ENCODE measurements at places on chromosomes 5 and 9.
A peak's percentile ranks its signal among the peaks of the same experiment; 100 is the strongest.

GRCh38 chr9:114072184-114073140 lies 5.6 kb downstream of the AMBP start:
- DNase-seq = peak; percentile 37

DNA sequence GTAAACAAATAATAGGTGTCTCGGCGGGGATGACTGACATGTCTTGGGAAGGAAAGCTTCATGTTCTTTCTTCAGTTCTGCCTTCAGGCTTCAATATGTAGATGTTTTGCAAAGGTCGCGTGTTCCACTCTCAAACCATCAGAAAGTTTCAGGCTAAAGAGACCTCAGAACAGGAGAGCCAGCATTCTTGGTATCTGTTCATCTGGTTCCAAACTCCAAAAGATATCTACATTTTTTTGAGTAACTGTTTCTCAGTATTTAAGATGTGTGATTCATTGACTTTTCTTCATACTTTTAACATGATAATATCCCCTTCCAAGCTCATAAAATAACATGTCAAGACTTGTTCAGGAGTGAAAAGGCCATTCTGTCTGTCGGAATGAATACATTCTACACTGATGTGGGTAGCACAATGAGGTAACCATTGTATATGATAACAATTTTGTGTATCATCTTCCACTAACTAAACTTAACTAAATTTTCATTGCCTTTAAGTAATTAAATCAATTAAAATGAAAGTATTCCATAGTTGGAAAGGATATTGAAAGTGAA lies 183.6 kb downstream of the CFAP90 start:
- DNase-seq = no peak

DNA sequence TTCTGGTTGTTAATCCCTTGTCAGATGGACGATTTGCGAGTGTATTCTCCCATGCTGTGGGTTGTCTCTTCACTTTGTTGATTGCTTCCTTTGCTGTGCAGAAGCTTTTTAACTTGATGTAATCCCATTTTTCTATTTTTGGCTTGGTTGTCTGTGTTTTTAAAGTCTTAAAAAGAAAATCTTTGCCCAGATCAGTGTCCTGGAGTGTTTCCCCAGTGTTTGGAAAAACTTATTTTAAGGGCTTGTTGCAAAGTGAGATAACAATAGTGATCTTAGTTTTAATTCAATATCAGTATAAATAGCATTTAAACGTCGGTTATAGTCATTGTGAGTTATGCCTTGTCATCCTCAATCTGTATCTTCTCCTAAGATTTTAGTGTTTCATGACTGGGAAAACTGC lies 329.5 kb downstream of the CCDC171 start:
- DNase-seq = no peak

- DNase-seq = no peak
Measured at GRCh38 chr5:180646963-180647305, 2.5 kb downstream of the FLT4 start.

- no peak for DNase-seq
Measured at GRCh38 chr9:138063785-138064184, 186.2 kb downstream of the CACNA1B start.

- peak; percentile 32 for DNase-seq
Measured at GRCh38 chr9:6441269-6441668, 28.3 kb downstream of the UHRF2 start.

DNA sequence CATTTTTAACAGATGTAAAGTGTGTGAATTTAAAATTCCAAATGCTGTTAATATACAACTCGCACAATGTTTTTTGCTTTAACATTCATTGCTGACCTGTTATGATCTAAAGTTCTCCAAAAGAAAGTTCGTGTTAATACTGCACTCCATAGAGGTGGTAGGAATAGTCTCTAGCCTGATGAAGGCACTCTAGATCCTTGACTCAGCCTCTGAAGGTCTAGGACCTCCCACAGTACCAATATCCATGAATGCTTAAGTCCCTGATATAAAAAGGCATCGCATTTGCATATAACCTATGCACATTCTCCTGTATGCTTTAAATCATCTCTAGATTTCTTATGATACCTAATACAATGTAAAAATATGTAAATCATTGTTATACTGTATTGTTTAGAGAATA lies 213.6 kb downstream of the EFNA5 start:
- DNase-seq = no peak

GRCh38 chr5:172299916-172300439 lies 16.4 kb upstream of the UBTD2 start:
- no peak for DNase-seq

DNA sequence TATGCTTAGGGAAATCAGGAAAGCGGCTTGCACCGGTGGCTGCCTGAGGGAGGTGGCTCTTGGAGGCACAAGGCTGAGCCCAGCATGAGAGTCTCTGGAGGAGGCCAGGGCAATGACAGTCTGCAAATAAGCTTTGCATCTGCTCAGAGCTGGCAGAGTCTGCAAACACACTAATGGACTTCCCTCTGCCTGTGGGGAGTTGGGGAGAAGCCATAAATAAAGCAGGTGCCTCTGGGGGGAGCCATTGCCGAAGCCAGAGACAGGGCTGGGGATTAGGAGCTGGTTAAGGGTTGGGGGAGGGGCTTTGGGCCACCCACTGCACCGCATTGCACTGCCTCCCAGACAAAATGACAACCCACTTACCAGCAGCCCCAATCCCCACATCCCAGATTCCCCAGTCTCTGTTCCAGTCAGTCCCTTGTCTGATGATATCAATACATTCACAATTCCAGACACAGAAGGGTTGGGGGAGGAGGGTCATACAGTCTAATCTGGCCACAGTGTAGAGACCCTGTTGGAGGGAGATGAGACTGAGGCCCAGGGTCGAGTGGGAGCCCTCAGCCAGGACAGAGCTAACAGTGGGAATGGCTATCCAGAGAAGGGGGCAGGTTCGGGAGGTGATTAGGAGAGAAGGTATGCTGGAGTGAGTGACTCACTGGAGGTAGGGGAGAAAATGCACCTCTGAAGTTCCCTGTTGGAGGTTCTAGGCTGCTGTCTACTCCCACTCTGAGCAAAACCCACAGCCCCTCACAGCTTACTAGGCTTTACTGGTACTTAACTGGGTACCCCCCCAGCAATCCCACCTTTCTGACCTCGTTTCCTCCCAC lies 53.7 kb downstream of the PAX5 start:
- DNase-seq = no peak

DNA sequence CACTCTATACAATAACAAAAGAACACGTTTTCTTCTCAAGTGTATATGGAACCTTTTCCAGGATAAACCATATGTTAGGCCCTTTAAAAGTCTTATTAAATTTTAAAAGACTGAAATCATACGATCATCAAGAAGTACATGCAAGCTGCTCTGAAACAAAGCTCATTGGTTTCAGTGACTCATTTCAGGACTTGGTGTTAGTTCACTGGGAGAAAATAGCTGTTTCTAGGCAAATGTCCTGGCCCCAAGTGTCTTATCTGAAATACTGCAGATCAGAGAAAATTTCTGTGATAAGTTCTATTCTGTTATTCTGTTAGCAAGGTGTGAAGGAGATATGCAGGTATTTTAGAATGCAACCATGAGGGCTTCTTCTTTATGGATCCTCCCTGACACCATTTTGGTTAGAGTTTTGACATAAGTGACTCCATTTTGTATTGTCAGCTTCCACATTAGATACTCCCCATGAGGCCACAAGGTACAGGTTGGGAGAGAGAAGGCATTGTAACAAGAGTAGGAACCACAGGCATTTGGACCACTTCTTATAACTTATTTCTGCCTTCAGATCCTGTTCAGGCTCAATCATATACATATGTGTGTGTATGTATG lies 7.5 kb upstream of the CCDC180 start:
- DNase-seq = no peak

DNA sequence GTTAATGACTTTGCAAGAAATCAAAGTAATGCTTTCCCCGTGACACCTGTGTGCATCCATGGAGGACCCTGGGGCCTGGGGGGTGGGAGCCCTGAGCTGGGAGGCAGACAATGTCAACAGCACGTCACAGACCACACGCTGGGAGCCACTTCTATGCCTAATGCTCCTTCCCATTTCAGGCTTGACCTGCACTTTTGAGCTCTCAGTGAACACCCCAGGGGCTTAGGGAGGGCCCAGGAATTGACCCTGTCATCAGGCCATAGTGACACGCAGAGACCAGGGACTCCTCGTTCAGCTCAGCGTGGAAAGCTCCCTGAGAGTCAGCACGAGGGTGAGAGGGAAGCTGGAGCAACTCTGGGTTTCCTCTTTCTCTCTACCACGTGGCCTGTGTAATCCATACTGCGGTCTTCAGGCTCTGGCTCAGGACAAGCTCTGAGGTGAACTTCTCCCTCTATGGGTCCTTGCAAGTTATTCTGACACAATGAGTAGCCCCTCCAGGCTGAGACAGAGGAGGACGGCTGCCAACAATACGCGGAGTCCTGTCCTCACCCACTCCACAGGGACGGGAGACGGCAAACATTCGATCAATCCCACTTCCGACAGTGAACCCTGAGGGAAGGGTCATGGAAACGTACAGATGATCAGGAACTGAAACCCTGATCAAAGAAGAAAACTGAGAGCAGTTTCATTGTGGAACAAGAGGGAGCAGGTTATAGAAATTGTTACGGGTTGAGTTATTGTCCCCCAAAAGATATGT lies 130.8 kb upstream of the IRX4 start:
- DNase-seq = no peak

DNA sequence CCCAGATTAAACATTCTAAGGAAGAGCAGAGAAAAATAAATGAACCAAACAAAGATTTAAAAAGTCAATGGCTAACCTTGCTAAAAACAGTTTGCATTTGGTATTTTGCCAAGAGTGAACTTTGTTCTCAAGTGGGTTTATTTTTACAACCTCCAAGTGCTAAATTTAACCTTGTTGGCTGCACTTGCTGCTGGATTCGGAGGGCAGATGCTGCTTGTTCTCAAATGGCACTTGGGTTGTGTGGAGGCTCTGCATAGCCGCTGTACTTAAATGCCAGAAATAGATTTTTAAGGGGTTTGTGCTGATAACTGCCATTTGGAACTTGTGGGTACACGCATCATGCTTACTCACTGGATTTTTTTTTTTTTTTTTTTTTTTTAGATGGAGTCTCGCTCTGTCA lies 13.3 kb upstream of the SPATA24 start:
- no peak for DNase-seq

GRCh38 chr5:52963636-52964035 lies 25.5 kb upstream of the ITGA2 start:
- no peak for DNase-seq

DNA sequence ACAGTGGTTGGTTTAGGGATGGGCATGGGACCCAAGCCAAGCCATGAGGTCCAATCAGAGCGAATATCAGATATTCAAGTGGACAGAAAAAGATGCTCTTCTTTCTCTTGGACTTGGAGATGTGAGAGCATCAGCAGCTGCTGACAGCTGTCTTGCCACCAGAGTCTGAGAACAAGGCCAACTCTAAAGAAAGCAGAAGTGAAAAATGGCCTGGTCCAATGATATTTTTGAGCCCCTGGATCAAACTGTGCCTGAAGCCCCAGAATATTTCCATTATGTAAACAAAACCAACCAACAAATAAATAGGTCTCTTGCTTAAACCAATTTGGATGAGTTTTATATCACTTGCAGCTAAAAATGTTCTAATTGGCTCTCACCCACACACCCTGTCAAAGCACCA lies 30.7 kb upstream of the JADE2 start:
- no peak for DNase-seq

GRCh38 chr9:93686127-93686879 lies 109.9 kb downstream of the PHF2 start:
- peak; percentile 1 for DNase-seq

- DNase-seq = peak; percentile 83
Measured at GRCh38 chr5:109690975-109691574, 1.3 kb downstream of the MAN2A1 start.

DNA sequence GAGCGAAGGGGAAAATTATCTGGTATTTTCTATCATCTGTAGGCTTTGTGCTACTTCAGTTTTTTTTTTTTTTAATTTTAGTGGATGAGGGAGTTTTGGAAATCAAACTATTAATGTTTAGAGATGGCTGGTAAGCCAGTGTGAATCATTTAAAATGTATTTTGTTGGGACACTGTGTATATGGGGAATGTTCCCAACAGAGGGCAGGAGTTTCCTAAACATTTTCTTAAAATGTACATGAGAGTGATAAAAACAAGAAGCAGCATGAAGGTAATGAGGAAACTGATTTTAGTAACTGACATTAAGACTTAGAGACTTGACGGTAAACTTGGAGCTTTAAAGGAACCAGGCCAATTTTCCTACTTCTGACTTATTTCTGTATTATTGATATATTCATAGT lies 68.2 kb upstream of the ITGA2 start:
- DNase-seq = no peak

DNA sequence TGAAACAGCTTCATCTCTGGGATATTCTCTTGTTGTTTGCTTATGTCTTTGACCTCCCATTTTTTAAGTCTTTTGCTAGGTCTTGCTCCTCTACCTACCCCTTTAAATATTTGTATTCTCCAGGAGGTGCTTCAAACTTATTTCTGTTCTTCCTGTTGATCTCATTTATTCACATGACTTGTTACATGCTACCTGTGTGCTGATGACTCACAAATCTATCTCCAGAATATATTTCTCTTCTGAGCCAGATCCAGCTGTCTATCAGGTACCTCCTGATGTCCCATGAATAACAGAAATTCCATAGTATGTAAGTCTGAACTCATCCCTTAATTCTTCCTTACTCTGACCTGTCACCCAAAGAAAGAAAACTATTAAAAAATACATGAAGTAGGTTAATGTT lies 11.0 kb downstream of the NIPBL start:
- DNase-seq = no peak

DNA sequence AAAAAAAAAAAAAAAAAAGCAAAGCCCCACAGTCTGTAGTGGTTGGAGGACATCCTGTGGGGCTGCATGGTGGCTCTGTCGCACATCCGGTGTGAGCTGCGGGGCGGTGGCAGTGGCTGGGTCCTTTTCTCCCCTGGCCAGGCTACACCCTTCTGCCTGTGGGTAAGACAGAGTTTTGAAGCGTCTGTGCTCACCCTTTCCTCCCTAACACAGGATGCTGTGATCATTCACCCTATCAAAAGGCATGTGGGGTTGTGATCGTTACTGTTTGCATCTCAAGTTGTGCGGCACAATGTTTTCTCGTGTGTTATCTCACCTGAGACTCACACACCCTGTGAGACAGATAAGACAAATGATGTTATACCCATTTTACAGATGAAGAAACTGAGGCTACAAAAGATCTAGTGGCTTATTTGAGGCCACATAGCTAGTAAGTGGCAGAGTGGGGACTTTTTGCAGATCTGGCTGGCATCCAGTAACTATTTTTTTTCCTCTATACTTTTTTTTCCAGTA lies 17.5 kb downstream of the IRF1 start:
- no peak for DNase-seq

GRCh38 chr9:86486891-86487837 lies 133.0 kb upstream of the TUT7 start:
- DNase-seq = peak; percentile 72

DNA sequence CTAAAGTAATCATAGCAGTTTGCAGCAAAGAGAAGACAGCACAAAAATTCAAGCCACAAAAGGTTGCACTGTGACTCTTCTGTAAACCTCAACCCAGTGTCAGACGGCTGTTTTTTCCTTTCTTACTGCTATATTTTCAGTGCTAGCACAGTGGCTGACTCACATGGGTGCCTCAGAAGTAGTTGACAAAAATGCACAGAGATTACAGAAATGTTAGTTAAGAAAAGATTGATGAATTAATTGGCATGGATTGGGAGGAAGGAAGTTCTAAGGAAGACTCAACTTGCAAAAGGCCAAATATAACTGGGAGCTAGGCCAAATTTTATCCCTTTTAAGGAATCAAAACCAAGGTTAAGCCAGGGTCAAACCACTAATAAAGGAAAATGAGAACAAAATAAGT lies 43.7 kb upstream of the ITGA1 start:
- DNase-seq = peak; percentile 24

Data from GM03348 (cell line).